ENCODE measurements at places on chromosomes 16 and 17.

DNA sequence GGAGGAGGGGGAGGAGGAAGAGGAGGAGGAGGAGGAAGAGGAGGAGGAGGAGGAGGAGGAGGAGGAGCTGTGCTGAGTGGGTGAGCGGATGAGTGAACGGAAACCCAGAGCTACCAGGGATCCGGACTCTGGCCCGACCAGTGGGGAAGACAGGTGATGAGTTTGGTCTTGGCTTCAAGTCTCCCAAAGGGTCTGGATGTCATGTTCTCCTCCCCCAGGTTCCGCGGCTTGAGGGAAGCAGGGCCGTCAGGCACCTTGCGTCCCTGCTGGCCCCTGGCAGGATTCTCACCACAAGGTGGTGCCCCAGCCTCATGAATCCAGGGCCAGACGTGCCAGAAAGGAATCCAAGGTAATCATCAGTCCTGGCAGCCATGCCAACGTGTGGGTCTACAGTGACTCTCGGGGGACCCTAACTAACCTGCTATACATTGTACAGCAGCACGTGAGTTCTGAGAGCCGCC lies 13.5 kb upstream of the ABAT start:
- no peak for DNase-seq

DNA sequence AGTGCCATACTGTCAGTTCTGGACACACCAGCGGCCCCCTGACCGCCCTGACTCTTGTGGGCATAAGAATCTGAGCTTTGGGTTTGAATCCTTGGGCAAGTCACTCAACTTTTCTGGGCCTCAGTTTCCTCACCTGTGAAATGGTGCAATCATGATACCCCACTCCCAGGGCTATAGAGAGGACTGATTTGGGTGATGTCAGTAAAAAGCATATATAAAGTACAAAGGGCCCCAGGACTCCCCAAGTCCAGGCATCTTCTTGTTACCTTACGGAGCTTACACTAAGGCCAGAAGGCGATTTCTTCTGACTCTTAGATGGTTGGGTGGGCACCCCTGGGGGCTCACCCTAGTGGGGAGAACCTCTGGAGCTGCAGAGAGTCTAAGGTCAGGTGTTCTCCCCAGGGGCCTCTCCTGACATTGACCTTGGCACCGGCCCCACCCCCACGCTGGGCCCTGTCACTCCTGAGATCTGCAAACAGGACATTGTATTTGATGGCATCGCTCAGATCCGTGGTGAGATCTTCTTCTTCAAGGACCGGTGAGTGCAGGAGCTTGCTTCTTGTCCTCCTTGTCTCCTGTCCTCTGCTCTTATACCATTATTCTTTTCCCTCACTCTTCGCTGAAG lies 13.9 kb downstream of the MMP2 start:
- DNase-seq = no peak

GRCh38 chr16:51103590-51103989 lies 47.5 kb downstream of the SALL1 start:
- DNase-seq = no peak

- no peak for DNase-seq
Observed at GRCh38 chr17:67436233-67436632, 59.2 kb downstream of the PITPNC1 start.

DNA sequence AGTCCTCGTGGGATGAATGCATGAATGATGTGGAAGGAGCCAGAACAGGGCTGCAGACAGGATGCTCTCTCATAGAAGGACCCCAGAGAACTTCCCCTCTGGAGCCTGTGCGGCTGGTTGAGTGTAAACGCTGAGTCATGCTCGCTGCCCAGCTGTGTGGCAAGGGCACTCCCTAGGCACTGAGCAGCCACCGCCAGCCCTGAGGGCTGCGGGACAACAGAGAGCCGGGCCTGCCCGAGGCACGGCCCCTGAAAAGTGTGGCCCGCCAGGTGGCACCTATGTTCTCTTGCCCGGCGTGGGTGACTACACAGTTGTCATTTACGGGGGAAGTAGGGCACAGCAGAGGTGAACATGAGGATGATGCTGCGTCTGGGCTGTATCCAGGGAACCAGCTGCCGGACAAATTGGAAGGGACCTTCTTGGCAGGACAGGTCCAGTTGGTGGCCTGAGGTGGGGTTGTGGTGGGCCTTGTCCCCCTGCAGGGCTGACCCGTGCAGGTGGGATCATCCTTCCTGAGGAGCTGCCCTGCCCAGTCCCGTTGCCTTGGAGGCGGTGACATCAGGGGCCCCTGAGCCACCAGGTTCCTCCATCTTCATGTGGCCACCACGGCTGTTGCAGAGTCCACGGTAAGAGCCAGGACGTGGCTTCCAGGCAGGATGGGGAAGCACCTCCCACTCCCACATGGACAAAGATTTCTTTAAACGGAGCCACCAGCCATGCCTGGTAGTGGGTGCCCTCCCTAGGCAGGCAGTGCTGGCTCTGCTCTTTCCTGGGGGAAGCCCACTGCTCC lies 94.8 kb upstream of the CBX4 start:
- no peak for DNase-seq

DNA sequence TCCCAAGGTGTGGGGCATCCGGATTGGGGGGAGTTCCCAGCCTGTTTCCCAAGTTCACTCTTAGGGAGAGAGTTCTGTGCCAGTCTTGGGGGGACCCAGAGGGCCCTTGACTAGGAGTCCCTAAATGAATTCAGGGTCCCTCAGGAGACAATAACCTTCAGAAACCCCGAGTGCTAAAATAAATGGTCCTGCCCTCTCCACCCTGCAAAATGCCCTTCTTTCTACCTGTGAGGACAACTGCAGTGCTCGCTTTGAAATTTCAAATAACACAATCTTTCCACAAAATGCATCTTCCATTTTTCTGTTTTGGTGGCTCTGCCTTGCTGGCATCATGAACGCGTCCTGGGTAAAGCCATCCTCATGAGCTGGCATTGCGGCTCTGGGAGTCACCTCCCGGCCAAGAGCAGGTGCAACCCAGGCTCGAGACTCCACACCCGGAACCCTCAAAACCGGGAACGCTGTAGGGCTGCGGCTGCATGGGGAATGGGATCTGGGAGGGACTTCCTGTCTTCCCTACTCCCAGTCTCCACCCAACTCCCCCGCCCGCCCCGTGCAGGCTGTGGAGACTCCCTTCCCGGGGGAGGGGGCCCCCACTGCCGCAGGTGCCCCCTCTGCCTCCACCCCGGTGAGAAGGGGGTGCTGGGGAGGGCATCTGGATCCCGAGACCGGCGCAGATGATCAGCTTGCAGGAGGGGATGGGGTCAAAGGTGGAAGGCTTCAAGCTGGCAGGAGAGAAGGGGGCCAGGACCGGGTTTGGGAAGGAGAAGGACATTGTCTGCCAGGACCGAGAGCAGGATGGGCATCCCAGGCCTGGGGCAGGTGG lies at the start of gene ZNF205:
ZNF205 (plus strand) TSS at position 529 of the 823 bp plus-strand sequence. CDS start 845 bp downstream, outside the sequence.
- DNase-seq = no peak

DNA sequence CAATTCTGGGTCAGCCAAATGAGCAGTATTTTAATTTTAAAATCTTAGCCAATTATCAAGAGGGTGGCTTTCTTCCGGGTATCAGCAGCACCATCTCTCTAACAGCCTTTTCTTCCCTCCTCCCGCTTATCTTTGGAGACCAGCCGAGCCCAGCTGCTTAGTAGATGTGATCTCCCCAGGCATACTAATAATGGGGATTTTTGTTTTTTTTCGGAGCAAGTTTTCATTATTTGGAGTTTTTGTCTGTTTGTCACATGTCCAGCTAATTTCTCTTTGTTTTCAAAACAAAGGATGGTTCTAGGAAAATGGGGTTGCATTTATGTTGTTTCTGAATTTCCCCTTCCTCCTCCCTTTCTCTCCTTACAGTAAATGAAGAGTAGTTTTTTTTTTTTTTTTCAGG lies 170.5 kb upstream of the MPHOSPH6 start:
- no peak for DNase-seq

DNA sequence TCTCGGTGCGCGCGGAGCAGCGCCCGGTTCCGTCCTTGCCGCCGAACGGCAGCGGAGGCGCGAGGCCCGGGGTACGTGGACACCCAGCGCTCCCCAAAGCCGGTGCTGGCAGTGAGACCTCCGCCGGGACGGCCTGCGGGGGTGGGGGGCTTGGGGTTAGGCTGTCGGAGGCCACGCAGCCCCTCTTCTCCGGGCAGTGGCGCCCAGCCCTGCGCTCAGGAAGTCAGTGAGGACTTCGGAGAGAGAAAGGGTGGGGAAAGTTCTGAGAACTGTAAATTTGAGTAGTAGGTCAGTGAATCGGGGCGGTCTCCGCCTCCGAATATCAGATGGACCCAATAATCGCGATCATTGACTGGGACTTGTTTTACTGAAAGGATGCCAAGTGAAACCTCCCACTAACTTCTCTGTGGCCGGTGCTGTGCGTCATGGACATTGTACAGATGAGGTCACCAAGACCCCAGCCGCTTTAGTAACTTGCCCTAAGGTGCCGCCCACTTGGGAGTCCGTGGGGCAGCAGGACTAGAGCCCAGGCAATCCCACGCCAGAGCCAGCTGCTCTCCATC lies 468 bp downstream of the IL4R start:
- peak; percentile 74 for DNase-seq

Measured in stimulated activated CD4-positive, alpha-beta T cell treated with anti-CD3 and anti-CD28 coated beads, TNF-alpha, amount 100 ng/mL, for 24 hours (primary cell).